ENCODE measurements at places on chromosomes 1 and 21.
A peak's percentile ranks its signal among the peaks of the same experiment; 100 is the strongest.

DNA sequence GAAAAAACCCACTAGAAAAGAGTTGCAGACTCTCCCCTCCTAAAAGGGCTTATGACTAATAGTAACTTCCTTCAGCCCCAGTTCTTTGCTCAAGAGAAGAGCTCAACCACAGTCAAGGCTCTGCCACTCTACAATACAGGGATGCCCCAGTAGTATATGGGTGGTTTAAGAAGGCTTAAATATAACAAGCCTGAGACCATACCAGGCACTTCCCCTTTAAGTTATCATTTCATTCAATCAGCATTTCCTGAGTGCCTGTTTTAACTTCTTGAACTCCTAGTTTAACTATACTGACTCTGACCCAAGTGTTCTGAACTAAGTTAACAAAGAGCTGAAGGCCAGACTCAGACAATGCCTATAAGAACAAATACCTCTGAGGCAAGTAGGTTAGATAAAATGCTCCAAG, 19.8 kb downstream of the PRPF38A start:
- peak; percentile 5 for DNase-seq

DNA sequence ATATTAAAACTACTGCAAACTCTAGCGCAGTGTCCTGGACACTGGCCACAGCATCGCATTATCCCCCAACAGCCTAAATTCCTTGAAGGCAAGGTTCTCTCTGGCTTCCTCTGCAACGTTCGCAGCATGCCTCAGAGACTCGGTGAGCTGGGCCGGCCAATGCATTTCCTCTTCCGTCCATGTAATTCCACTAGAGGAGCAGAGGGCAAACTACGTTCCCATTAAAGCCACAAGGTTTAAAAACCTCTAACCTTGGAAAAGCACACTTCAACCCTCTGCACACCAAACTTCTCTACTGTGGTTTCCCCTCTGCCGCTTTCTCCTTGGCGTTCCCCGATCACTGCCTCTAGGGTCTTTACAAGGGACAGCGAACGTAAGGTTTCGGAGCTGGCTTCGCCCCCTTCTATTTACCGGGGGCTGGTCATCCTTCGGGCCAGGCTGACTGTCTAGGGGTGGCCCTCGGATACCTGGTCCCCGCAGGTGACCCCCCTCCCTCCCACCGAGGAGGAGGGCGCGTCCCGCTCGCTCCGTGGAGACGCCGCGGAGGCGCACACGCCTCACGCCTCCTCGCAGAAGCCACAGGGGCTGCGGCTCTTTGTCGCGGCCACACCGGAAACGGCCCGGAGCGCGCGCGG, 456 bp upstream of the SMYD2 start:
- no peak for DNase-seq

DNA sequence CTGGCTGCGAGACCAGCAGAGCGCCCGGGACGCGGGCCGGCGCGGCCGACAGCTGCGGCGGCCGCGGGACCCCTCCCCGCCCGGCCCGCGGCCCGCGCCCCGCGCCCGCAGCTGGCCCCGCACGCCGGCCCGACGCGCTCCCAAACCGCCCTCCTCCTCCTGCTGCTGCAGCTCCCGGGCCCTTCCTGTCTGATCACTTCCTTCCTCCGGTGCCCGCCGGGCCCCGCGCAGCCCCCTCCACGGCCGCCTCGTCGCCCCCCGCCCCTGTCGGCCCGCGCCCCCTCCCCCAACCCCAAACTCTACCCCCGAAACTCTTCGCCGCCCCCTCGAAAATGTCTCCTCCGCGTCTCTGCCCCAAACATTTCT, 594 bp downstream of the LUZP1 start:
- DNase-seq, result peak; percentile 38

GRCh38 chr1:43678940-43679339, 28.4 kb upstream of the ST3GAL3 start:
- DNase-seq, result no peak

DNA sequence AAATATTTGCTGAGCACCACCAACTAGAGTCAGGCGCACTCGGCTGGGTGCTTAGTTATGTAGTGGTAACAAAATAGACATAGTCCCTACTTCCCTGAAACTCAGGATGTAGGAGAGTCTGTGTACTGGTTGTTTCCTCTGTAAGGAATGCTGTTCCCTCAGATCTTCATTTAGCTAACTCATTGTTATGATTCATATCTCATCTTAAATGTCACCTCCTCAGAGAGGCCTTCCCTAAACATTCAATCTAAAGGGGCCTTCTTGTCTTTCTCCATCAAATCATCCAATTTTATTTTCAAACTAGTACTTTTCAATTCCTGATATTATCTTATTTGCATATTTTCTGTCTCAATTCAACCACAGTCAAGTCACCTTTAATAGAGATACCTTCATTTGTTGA, 132.9 kb downstream of the PIK3R3 start:
- no peak for DNase-seq

- no peak for DNase-seq
These were observed 31.6 kb upstream of the CAMSAP2 start for GRCh38 chr1:200707116-200707515.

DNA sequence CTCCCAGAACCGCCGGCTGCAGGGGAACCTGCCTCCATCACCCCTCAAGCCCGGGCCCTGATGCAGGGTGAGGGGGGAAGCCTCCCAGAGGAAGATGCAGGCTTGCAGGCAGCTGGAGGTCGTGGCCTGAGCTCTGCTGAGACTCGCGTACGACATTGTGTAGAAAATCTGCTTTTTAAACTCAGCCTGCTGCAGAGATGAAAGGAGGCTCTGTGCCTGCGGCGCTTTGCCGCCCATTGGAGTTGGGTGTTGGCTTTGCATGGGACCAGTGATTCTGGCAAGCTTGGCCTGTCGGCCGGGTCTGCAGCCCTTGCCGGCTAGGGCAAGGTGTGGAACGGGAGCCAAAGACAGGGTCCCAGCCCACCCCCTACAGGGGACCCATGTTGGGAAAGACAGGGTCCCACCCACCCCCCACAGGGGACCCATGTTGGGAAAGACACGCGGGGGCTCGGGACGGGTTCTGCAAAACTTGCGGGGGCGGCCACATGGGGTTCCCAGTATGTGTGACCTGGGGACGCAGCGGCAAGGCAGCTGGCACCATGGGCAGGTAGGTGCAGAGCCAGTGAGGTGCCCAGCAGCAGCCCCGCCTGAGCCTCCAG, 55.6 kb downstream of the SLX9 start:
- DNase-seq, result no peak

DNA sequence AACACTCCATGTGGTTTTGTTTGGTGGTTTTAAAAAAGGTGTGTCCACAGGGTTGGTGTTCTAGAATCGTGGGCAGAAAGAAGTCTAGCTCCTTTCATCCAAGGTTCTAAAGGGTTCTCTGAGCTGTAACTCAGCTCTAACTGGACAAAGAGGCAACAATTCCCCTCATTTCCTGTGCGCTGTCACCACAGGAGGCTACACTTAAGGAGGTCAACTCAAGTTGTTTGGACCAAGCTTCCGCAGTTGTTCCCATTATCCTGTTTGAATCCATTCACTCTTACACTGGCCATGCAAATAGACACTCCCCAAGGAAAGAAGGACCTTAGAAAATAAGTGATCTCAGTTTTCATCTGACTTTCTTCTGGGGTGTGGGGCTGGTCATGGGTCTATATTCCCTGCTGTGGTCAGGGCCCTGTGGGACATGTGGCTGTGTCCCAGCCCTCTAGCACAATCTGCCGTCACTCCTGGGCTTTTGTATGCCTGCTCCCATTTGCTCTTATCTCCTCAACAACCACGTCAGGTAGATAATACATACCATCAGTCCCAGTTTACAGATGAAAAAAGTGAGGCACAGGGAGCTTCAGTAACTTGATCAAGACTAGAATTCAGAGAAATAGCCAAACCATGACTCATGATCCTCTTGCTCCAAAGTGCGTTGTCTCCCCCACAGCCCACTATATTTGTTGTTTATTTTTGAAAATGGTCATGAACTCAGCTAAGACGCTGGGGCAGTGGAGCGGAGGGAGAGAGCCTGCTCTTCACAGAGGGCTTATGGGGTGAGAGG, 103.6 kb downstream of the RHOU start:
- DNase-seq, result no peak

- DNase-seq, result no peak
These were observed 97.4 kb upstream of the TMPRSS2 start for GRCh38 chr21:41605178-41605933.

DNA sequence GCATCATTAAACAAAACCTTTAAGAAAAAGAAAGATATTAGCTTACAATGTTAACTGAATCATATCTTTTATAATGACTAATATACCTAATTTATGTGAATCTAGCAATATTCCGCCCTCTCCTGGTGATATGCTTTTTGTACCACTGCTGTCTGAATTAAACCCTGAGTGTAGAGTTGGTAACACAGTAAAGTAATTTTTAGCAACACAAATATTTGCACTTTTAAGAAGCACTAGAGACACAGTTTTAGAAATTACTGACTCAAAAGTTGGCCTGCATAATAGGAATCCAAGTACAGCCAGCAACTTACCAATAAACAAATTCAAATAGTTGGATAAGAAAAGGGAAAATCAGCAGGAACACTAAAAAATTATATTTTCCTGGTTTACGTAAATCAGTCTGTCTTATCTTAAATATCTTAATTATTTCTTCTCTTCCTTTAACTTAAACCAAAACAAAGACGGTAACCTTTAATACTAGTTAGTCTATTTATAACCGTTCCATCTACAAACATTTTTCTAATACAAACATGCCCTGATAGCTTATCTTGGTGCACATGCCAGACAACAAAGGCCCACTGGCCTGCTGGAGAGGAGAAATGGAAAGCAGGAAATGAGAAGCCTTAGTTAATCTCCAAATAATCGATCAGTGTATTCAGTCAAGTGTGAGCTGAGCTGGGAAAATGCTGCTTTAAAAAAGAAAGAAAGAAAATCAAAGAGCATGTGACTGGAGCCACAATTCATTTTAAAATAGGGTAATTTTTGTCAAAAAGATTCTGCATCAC, 246.0 kb downstream of the RERE start:
- DNase-seq, result no peak

DNA sequence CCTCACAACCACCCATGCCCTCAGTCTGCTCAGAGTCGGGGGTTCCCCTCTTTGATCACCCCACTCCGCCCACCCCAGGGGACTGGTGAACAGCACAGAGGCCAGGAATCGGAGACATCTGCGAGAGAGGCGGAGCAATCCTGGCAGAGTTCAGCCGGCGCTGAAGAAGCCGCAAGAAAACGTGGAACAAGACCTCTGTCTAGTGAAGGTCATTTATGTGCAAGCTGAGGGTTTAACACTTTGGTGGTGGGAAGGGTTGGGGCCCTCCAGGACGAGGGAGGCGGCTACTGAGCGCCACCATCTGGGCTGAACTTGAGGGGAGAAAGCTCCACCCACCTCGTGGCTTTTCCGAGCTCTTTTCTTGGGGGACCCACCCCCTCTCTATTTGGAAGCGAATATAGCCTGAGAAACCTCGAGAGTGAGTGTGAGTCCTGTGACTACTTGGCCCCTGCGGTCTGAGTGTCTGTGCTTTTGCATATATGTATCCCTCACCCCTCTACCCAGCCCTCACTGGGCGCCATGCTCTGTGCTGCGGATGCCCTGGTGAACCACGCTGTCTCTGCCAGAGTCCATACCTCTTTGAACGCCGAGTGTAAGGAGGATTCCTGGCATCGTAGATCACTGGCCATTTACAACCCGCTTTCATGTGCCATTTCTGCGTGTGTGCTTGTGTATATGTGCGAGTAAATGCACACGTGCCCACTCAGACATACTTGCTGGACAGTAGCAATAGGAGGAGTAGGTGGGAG, 1.2 kb upstream of the EPHA10 start:
- peak; percentile 38 for DNase-seq

GRCh38 chr1:49465486-49466185, 558.1 kb downstream of the AGBL4 start:
- no peak for DNase-seq

DNA sequence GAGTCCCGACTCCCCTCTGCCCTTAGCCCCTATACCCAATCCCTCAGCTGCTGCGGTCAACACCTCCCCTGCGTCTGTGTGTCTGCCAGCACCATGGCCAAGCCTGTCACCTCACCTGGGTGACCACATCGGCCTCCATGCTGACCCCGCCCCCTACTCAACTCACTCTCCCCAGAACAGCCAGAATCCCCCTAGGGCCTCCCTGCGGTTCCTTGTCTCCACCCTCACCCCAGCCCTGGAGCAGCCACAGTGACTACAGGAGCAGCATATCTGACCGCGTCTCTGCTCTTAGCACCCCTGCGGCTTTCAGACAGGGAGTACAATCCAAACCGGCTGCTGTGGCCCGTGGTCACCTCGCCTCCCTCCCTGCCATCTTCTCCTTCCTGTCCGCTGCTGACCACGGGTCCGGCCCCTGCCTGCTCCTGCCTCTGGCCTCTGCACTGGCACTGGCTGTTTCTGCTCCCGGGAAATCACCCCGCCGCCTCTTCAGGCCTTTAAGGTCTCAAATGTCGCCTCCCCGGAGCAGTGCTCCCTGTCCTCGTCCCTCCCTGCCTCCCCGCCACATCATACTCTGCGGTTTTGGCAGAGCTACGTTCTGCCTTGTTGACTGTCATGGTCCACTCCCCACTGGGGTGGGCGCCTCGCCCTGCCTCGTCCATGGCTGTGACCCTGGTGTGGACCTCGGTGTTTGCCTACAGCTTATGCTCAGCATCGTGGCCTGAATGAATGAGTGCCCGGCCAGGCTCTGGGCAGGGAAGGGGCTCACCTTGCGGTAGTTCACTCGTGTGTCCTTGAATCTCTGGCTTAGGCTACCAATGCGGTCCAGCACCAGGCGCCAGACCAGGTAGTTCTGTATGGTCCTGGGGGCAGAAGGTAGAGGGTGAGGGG, 11.1 kb downstream of the PRXL2B start:
- no peak for DNase-seq

- DNase-seq, result peak; percentile 56
These were observed 74.7 kb downstream of the RUNX1 start for GRCh38 chr21:34974162-34974981.

DNA sequence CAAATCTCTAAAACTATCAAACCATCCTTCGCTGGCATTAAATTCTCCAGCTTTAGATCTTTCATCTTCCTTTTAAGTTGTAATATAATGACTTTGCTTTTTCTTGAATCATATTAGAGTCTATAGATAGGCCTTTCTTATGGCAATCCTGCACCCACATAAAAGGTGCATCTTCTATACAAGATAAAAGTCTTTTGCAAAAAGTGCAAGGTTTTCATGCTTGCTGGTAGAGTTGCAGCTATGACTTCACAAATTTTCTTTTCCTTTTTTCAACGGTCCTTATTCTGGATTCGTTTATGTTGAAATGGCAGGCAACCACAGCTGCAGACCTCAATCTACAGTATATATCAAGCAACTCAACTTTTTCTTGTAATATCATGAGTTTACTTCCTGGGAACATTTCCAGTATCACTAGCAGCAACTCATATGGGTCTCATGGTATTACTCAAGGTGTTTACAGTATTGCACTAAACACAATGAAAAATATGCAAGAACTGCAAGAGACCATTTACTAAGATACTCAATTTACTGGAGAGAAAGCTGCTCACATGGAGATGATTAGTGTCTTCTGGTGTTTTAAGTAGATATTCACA, 22.1 kb downstream of the OMA1 start:
- DNase-seq, result no peak

DNA sequence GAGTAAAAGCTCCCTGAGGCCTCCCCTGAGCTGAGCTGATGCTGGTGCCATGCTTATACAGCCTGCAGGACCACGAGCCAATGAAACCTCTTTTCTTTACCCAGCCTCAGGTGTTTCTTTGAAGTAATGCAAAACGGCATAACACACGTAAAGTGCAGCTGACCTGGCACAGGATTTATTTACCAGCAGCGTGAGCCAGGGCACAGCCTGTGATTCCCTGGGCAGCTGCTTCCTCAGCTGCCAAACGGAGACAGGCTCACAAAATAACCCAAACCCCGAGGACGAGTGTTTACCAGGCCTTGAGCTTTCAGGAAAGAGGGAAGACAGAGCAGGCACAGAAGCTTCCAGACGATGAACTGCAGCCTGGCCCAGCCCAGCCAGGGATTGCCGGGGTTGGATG, 120.6 kb upstream of the ARHGEF16 start:
- no peak for DNase-seq

GRCh38 chr1:6954591-6954990, 169.3 kb downstream of the CAMTA1 start:
- DNase-seq, result no peak

Data from activated naive CD8-positive, alpha-beta T cell treated with anti-CD3 and anti-CD28 coated beads for 36 hours (primary cell).